ENCODE measurements at places on chromosomes 12 and 14.

DNA sequence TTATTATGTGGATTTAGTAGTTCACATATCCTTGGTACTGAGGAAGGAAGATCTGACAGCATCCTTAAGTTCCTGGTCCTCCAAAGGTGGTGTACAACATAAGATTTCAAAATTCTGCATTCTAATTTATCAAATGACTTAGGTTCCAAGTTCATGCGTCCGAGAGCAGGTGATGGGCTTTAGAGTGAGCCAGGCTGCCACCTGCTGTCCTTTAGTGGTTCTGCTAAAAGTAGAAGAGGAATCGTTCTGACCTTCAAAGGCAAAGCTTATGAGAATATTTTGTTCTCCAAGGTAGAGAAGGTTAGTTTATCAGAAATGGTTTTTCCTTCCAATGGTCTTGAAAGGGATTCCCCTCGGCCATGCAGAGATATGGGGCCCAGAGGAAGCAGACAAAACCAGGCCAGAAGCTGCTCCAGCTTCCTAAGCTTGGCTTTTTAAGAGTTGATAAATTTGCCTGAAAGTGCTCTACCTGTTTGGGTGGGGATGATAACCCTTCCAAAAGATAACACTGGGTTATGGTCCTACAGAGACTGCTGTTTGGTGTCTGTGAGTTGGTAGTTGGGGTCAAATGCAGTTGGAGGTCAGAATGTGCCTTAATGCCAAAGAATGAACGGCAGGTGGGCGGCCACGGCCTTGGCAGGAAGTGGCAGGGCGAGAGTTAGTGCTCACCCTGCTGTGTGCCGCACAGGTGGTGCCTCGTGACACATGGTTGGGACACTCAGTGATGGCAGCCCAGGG, 29.1 kb upstream of the LRTM2 start:
- DNase-seq: no peak

DNA sequence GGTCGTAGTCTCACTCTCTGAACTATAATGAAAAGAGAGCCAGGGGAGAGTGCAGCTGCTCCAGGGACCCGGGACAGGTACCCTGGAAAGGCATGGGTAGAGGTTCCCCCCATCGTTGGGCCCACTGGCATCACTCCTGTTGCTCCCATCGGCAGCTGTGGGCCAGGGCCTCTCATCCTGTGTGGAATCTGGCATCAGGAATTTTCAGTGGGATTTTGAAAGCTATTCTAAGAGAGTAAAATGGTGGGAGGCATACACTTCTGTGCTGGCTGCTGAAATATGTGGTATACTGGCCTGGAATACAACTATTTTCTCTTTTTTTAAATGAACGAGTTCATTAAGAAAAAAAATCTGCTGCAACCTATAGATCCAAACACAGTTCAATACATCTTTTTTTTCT, 38.1 kb downstream of the EML1 start:
- no peak for DNase-seq

DNA sequence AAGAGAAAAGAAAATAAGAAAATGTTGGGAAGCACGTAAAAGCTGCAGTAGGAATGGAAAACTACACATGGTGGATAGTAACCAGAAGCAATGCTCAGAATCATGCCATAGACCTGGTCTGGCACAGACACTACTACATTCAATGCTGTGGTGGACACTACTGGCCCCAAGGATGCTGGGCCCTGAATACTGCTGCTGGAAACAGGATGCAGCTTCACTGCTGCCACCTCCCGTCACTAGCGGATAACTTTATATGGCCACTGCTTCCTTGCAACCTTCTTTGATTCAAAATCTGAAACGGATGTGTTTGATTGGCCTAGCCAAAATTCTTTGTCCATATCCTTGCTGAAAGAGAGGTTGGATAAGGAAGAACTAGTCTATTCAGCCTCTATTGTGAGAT, 30.7 kb downstream of the ADCY6 start:
- DNase-seq: no peak

- no peak for DNase-seq
Observed at GRCh38 chr12:117742721-117743120, 226.1 kb downstream of the KSR2 start.

- DNase-seq: no peak
Observed at GRCh38 chr12:91224401-91224800, 41.8 kb upstream of the DCN start.

GRCh38 chr14:69351385-69351784, 46.7 kb downstream of the ERH start:
- DNase-seq: no peak

- no peak for DNase-seq
Observed at GRCh38 chr12:5022465-5023061, 21.1 kb upstream of the KCNA5 start.

- no peak for DNase-seq
Observed at GRCh38 chr14:28536889-28537288, 229.7 kb upstream of the FOXG1 start.

- DNase-seq: no peak
Observed at GRCh38 chr12:98908866-98909265, 263.8 kb downstream of the APAF1 start.

GRCh38 chr12:88866881-88867280, 286.6 kb upstream of the KITLG start:
- no peak for DNase-seq

DNA sequence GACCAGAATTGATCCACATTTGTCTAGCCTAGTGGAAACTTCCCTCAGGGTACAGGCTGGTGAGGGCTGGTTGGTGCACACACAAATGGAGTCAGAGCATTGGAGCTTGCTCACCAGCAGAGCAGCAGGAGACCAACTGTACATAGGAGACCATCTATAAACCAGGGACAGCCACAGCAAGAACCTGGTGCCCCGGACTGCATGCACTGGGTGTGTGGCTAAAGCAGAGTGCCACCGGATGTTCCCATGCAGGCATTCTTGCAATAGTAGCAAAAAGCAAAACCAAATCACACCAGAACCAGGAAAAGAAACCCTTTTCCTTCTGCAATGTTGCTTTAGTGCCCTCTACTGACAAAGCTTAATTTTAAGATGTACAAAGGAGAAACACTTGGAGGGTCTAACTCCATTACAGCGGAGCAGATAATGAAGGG, 136.4 kb downstream of the MDGA2 start:
- DNase-seq: no peak

DNA sequence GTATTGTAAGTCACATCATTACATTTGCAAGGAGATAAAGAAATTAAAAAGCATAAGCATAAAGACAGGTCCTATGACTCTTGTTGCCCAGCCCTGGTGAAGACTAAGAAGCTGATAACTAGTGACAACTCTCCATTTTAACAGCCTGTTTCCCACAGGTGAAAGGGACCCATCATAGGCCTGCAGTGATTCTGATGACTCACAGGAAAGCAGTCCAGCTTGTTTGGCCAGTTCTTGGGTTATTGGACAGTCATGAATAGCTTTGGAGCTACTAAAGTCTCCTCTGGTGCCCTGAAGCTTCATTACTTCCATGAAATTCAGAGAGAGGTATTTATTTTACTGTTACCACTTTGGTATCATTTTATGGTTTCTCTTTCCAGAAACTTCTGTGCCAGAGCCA, 55.5 kb upstream of the DYRK2 start:
- no peak for DNase-seq

GRCh38 chr14:69619012-69619411, 7.6 kb downstream of the SUSD6 start:
- no peak for DNase-seq

DNA sequence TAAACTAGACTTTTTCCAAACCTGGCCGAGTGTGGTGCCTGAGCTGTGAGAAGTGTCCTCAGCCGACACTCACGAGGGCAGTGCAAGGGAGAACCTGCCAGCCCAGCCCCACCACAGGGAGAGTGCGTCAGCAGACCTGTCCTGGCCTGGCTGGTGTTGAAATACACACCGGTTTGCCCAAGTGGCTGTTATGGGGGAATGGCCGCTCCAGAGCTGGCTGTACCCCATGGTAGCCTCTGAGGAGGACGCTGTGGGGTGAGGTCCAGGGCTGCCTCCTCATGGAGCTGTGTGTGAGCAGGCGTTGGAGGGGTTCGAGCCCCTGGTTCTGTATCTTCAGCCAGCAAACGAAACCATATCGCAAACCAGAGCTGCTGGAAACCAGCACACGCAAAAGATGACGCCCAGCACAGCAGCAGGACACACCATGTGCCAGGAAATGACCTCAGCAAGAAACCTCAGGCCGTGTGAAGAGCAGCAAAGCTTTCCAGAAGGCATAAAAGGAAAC, 9.4 kb downstream of the ANKRD9 start:
- DNase-seq: no peak

- DNase-seq: no peak
Observed at GRCh38 chr14:104328607-104329006, 190.2 kb downstream of the KIF26A start.

- no peak for DNase-seq
Observed at GRCh38 chr12:110606253-110606611, 7.7 kb upstream of the TCTN1 start.

- no peak for DNase-seq
Observed at GRCh38 chr14:30389134-30389876, 169.7 kb upstream of the G2E3 start.

DNA sequence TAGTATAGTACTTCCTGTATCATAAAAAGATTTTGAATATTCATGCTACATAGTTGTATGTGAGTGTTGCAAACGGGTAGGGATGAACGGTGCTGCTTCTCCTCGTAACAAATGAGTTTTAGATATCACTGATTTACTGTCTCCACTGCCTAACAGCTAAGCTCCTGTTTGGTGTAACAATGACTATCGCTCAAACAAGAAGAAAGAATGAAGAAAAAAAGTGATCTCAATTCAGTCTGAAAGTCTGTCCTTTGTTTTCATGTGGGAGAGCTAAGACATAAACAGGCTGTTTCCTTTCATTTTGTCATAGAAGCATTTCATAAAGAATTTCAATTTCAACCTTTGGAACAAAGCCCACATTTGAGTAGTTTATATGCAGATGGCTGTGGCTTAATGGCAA, 26.1 kb upstream of the RTRAF start:
- no peak for DNase-seq

DNA sequence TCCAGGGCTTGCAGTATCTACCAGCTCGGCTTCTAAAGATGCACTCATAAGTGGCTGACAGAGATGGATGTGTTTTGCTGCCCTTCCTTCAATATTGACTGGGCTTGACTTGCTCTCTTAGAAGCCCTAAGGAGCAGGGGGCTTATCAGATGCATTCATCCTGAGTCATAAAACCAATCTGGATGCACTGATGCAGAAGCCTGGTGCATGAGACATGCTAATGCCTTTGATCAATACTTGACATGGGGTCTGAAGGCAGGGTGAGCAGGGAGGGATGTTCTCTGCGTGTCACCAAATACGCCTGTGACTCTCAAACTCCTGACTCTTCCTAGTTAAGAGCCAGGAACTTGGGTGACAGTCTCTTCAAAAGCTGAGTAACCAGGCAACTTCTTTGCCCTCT, 77.8 kb upstream of the HSPB8 start:
- no peak for DNase-seq

GRCh38 chr12:106840243-106840642, 65.8 kb downstream of the RIC8B start:
- DNase-seq: no peak

DNA sequence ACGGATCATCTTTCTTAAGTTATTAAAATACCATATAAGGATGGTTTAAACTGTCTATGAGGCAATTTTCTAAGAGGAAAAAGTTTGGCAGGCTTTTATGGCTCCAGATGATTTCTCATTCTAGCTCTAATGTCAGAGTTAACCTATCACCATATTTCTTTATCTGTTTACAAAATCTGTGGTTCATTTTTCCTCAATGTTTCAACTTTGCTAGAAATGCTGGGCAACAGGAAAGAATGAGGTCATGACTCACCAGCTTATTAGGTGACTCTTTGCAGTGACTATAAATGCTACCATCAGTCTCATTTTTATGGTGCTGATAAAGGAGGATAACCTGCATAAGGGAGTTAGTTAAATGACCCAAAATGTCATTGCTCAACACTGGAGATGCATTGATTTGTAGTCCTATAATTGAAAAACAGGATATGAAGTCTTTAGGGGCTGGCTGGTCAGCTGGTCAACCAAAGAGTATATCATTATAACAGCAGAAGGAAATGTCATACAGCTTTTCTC, 45.3 kb upstream of the RAP1B start:
- DNase-seq: no peak

DNA sequence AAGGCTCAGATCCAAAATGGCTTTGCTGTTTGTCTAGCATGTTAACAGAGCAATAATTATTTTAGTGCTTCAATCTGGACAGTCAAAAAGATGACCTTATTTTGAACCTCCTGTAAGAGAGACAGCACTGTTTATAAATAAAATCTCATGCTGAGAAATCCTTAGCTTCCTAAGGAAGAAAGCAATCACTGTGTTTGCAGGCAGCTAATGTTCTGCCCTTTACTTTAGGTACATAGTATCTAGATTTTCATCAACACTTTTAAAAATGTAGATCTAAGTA, 105.3 kb downstream of the PRKD1 start:
- no peak for DNase-seq

DNA sequence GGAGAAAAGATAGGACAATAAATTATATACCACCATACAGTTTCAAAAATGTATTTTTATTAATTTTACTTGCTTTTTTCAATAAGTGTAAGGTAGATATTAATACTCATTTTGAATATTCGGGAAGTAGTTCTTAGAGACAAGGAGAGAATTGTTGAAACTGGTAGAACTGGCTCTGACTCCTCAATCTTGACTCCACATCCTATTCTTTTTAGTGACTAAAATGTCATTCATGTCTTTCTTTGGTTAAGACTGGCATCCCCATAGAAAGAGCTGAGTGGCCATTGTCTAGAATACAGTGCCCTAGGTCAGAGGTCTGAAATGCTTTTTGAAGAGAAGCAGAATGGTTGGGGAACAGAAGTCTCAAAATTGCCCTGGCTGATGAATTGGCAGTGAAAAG, 177.6 kb upstream of the LRIG3 start:
- DNase-seq: no peak

DNA sequence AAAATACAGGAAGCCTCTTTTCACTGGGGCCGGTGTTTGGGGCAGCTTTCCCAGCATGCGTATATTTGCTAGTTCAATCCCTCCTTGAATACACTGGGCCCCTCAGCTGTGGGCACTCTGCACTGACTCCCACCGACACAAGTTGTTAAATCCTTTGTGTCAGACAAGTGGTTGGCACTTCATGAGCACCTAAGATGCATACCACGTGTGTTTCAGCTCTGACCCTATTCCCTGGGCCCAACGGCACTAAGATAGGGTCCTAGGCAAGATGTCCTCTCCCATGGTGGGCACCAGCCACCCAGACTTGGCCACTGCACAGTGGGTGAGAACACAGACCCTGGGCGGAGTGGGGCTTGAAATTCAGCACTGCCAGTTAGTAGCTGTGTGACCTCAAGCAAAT, 173.8 kb downstream of the BCL11B start:
- no peak for DNase-seq

- DNase-seq: no peak
Observed at GRCh38 chr12:115973066-115973465, 304.4 kb downstream of the MED13L start.

DNA sequence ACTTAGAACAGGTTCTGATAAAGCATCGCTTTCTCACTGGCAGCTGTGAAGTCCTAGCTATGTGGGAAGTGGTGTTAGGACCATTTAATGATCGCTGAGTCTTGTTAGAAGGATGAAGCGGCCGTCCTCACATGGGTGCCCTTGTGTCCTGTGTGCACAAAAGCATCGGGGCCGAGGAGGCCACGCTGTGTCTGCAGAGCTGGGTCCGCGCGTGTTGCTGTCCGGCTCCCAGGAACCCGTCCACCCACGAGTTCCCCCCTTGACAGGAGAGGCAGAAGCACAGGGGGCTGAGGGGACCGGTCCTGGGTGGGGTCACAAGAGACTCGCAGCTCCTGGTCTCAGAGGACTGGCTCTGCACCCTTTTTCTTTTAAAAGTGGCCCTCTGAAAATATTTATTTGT, 90.4 kb downstream of the ADGRD1 start:
- no peak for DNase-seq

All from stimulated activated CD4-positive, alpha-beta T cell treated with anti-CD3 and anti-CD28 coated beads, Interleukin-12 subunit alpha, Interleukin-12 subunit beta, amount 100 ng/mL, for 24 hours (primary cell).